ENCODE measurements at places on chromosomes 4 and X.

GRCh38 chrX:6681521-6682145, 146.7 kb upstream of the VCX3A start:
- no peak for DNase-seq

DNA sequence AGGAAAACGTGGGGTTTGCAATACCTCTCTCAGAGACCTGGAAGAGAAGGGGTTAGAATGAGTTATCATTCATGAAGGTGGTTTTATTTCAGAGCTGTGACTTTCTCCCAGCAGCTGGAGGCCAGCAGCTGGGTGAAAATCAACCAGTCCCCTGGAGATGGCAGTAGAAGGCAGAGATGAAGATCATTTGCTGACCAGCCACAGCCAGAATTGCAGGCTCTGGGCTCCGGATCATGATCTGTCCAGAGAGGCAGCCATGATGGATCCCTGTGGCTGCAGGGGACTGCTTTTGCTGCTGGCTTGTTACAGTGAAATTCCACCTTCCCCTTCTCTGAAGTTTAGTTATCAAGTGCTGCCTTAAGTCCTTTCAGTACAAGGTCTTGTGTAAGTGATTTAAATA, 46.9 kb upstream of the TAB3 start:
- DNase-seq = no peak

- DNase-seq = no peak
These were observed 274.4 kb downstream of the IDS start for GRCh38 chrX:149230689-149231088.

DNA sequence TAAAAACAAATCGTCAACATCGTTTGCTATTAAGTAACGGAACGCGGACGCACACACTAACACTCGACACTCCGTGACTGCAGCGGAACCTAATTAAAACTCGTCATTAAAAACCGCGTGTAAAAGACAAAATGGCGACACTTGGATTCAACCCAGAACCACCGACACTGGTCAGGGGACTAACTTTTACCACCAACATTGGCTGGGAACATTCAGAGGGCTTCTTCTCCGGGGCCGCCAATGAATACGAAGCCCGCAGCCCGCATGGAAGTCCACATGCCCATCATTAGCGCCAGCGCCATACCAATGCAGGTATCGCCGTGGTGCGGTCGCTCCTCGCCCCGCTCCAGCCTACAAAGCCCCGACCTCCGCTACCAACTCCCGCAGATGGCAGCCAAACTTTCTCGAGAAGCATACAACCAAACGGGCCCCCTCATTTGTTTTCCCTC, 498 bp downstream of the RBMX start:
- DNase-seq = peak; percentile 24

DNA sequence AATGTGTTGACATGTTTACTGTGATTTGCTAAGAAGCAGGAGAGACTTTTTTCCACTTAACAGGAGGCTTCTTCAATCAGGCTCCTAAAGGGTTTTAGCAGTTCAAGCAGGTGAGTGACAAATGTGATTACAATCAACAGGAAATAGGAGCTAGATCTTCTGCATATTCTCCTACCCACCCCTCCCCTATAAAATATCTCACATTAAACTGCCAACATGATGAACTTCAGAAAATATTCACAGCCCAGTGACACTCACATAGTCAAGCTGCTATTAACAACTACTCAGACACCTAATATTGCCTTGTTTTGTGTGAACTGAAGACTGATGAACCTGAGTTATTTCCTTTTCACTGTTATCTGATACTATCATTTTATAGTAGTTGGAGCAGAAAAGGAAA, 55.9 kb upstream of the ANTXR2 start:
- no peak for DNase-seq

DNA sequence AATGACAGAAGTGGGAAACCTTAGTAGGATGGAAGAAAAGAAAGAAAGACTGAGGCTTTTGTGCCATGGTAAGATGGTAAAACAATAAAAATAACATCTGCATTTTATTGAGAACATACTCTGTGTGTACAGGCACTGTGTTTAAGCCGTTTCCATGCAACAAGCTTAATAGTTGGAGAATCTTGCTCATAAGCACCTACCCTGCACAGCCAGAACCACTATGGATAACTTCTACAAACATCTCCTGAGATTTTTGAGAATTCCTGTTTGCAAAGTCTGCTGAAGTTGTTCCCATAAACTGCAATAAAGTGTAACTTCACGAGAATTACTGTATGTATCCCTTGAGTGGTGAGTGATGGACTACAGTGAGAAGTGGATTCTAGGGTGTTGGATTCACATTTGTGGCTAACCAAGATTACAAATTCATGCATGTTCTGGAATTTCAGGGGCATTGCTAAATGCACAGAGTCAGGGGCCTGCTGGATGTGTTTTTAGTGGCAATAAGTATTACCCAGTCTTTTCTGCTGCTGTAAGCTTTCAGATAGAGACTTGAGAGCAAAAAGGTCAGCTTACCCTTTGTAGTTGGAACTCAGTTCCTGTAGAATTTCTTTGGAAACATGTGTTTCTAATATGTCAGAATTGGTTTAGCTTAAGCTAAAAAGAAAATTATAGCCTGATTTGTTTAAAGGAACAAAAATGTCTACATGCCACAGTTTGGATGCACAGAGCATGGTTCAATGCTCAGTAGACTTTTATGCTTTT, 132.5 kb downstream of the AFF1 start:
- peak; percentile 57 for DNase-seq

Data from fibroblast of skin of right biceps (primary cell).